ENCODE measurements at places on chromosomes 4 and X. TPM values are rescaled to one million over a fixed set of nuclear protein-coding genes. Genes with fewer than 3 reads are reported as not detected.

- H3K4me1 ChIP-seq, result no peaks in the 10 kb centered on the region
- DNase-seq, result no peak
- H3K27ac ChIP-seq, result peak overlapping the region; percentile 77
These were observed 212.7 kb upstream of the TAPT1 start for GRCh38 chr4:16438986-16439385.

DNA sequence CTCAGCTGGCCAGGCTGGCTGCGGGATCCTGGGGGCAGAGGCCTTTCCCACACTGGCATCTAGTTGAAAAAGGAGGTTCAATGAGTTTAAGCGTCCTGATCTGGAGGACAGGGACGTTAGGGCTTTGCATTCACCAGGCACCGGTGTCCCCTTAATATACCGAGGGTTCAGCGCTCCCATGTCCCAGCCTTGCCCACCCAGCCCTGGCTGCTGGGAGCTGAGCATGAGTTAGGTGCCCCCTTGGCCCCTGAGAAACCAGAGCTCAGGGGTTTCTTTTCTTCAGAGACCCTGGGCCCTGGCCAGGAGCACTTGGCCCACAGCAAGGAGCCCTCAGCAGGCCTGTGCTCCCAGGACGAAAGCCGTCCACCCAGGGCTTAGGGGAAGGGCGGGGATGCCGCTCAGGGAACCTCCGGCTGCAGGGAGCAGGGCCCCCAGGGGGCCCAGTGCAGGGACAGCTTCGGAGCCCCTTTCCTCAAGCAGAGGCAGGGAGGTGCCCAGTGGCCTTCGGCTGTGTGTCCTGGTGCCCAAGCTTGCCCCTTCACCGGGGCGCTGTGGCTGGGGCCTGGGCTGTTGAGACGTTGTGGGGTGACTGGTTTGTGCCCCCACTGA is 20.9 kb upstream of the DUSP9 start:
- no peak for DNase-seq
- no peak overlapping the region for H3K27ac ChIP-seq
- no peaks in the 10 kb centered on the region for H3K27me3 ChIP-seq
- H3K36me3 ChIP-seq, result no peaks in the 10 kb centered on the region
- H3K4me3 ChIP-seq, result no peak overlapping the region

- H3K4me1 ChIP-seq, result peaks cover 7% of the 10 kb centered on the region
- H3K27ac ChIP-seq, result no peak overlapping the region
- no peaks in the 10 kb centered on the region for H3K27me3 ChIP-seq
- no peaks in the 10 kb centered on the region for H3K36me3 ChIP-seq
- no peak overlapping the region for H3K4me3 ChIP-seq
These were observed 63.8 kb upstream of the ENPP6 start for GRCh38 chr4:184281231-184282139.

GRCh38 chr4:165312506-165312905 is 15.0 kb upstream of the MSMO1 start:
- no peaks in the 10 kb centered on the region for H3K4me1 ChIP-seq
- H3K27ac ChIP-seq, result no peak overlapping the region
- peaks cover 40% of the 10 kb centered on the region for H3K36me3 ChIP-seq
- no peaks in the 10 kb centered on the region for H3K27me3 ChIP-seq
- no peak for DNase-seq

GRCh38 chrX:97787311-97787710 is 903.6 kb downstream of the RPA4 start:
- H3K4me3 ChIP-seq, result no peak overlapping the region
- no peaks in the 10 kb centered on the region for H3K4me1 ChIP-seq
- no peak for DNase-seq
- no peak overlapping the region for H3K27ac ChIP-seq
- no peaks in the 10 kb centered on the region for H3K27me3 ChIP-seq

DNA sequence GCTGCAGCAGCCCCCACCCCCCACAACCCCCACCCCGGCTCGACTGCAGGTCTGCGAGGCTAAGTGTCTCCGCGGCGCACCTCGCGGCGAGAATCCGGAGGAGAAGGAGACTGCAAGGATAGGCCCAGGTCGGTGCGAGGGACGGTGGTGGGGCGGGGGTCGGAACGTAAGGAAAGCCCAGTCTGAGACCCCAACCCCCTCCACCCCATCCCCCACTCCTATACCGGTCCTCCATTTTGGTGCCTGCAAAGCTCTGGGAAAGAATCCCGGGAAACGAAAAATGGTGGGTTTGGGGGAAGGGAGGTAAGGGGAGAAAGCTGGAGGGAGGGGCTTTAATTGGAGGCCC is 614 bp downstream of the BEX3 start:
- no peak for DNase-seq
- peak overlapping the region; percentile 89 for H3K4me3 ChIP-seq
- no peaks in the 10 kb centered on the region for H3K36me3 ChIP-seq
- peak overlapping the region; percentile 69 for H3K27ac ChIP-seq
- peaks cover 3% of the 10 kb centered on the region for H3K4me1 ChIP-seq

DNA sequence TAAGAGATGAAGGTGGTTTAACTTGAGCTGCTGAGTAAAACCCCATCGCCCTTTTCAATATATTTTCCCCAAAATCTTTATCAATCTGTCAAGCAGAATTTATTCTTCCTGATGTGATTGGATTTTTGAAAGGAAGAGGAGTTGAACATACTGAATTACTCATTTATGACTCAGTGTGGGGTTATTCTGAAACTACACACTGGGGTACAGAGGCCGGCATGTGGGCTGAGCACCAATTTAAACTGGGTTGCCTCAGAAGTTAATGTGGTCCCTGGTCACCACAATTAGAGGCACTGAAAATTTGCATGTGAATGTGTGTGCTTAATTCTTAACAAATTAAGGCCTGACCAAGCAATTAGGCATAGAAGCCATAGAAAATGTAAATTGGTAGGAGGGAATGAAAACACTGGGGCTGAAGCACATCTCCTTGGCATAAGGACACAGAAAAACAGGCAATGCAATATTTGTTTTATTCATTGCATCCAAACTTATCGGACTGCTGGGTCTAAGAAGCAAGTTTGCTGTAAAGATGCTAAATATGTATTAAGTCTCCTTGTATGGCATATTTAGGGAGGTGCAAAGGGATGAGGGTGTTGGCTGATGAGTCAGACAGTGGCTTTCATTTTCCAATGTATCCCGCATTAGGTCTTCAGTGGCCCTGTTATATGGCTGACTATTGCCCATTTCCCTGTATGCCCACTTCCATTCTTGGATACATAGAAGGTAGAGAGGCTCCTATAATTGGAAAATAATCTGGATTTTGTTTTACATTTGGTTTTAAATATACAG is 170.9 kb downstream of the IL15 start:
- no peak for DNase-seq
- no peaks in the 10 kb centered on the region for H3K27me3 ChIP-seq
- no peaks in the 10 kb centered on the region for H3K36me3 ChIP-seq
- H3K4me1 ChIP-seq, result no peaks in the 10 kb centered on the region
- no peak overlapping the region for H3K4me3 ChIP-seq
- H3K27ac ChIP-seq, result no peak overlapping the region

- no peak for DNase-seq
- H3K4me3 ChIP-seq, result no peak overlapping the region
- H3K27ac ChIP-seq, result no peak overlapping the region
- H3K36me3 ChIP-seq, result peaks cover 100% of the 10 kb centered on the region
These were observed 29.1 kb downstream of the ANAPC4 start for GRCh38 chr4:25406081-25406692.

- H3K27me3 ChIP-seq, result no peaks in the 10 kb centered on the region
- H3K27ac ChIP-seq, result no peak overlapping the region
- no peak overlapping the region for H3K4me3 ChIP-seq
- H3K4me1 ChIP-seq, result peaks cover 10% of the 10 kb centered on the region
These were observed 2.8 kb downstream of the ERVMER34-1 start for GRCh38 chr4:52748432-52748831.

DNA sequence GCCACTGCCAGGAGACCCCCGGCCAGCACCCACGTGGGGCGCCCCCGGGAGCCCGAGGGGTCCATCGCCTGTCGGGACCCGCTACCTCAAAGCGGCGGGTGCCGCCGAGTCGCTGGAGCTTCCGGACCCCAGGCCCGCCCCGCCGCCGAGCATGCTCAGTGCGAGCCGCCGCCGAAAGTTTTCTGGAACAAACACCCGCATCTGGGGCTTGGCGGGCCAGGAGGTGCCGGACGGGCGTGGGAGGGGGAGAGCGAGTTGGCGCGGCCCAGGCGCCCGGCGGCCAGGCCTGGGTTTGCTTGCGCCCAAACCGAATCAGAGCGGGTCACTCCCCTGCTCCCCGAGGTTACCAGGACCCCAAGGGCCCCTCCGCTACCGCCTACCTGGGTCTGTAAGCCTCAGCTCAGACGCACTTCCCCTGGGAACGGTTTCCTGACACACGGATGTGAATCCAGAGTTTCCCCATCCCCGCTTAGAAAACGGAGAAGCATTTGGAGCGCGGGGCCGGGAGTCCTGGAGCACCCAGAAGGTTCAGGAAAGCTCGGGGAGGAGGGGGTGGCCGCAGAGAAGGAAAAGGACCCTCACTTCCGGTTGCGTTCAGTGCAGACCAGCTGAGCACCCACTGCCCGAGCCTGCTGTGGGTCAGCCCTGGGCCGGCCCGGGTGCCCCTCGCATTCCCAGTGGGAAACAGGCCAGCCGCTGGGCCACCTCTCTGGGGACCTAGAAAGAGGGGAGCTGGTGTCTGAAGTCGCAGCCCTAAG is at the start of gene EVC2:
EVC2 (minus strand) TSS at position 111 of the 758 bp plus-strand sequence; CDS start at position 65, 46 bp downstream.
- H3K4me3 ChIP-seq, result peak within 1 kb of the TSS; percentile 65
- no peaks in the 10 kb centered on the region for H3K36me3 ChIP-seq
- peaks cover 14% of the 10 kb centered on the region for H3K27me3 ChIP-seq
- DNase-seq, result peak; percentile 79
- peak within 1 kb of the TSS; percentile 74 for H3K27ac ChIP-seq

- H3K27ac ChIP-seq, result no peak overlapping the region
- H3K36me3 ChIP-seq, result peaks cover 19% of the 10 kb centered on the region
- no peak for DNase-seq
- no peak overlapping the region for H3K4me3 ChIP-seq
- no peaks in the 10 kb centered on the region for H3K27me3 ChIP-seq
These were observed 13.9 kb downstream of the TCEANC start for GRCh38 chrX:13666836-13667235.

GRCh38 chrX:16628946-16629595 is 20.9 kb upstream of the S100G start:
- no peaks in the 10 kb centered on the region for H3K27me3 ChIP-seq
- no peaks in the 10 kb centered on the region for H3K36me3 ChIP-seq
- H3K27ac ChIP-seq, result no peak overlapping the region
- DNase-seq, result no peak

DNA sequence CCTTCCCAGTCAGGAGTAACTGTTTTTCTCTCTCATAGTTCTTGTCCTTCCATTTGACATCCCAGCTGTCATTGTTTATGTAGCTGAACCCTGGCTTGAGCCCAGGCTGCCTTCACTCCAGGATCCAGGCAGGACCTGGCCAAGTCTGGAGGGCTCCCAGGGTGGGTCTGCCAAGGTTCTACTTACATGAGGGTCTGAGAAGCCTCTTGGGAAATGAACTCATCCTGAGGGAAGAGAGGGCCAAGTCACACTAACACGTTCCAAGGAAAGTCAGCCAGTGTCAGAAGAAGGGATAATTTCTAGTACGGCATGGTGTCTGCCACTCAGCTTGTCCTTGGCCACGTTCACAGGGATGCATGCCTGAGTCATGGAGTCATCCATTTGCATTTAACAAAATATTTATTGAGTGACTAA is 54.8 kb upstream of the SRD5A3 start:
- H3K27me3 ChIP-seq, result no peaks in the 10 kb centered on the region
- H3K27ac ChIP-seq, result no peak overlapping the region
- H3K4me3 ChIP-seq, result no peak overlapping the region
- H3K36me3 ChIP-seq, result no peaks in the 10 kb centered on the region
- DNase-seq, result no peak
- no peaks in the 10 kb centered on the region for H3K4me1 ChIP-seq

- DNase-seq, result no peak
- no peaks in the 10 kb centered on the region for H3K27me3 ChIP-seq
- H3K36me3 ChIP-seq, result no peaks in the 10 kb centered on the region
- no peak overlapping the region for H3K27ac ChIP-seq
These were observed 1841.9 kb downstream of the STIM2 start for GRCh38 chr4:28702571-28702970.

- no peak overlapping the region for H3K4me3 ChIP-seq
- no peaks in the 10 kb centered on the region for H3K36me3 ChIP-seq
- H3K27ac ChIP-seq, result no peak overlapping the region
- peaks cover 21% of the 10 kb centered on the region for H3K27me3 ChIP-seq
- no peaks in the 10 kb centered on the region for H3K4me1 ChIP-seq
These were observed 53.6 kb downstream of the PCDH19 start for GRCh38 chrX:100356351-100356896.

DNA sequence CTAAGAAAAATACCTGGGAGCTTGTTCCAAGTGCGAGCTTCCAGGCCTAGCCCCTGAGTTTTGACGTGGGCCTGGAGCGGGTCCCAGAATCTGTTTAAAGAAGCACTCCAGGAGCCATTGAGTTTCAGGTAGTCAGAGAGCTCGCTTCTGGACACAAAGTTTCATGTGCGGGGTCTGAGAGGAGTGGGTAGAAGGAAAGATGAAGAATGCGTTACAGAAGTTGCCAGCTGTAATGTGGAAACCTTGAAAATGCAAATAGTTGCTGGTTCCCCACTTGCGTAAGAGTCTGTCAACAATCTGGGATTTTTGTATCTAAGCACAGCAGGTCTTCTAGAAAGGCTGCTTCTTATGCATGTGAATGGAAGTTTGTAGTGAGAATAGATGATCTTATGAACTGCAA is 77.5 kb upstream of the CLCN4 start:
- peaks cover 4% of the 10 kb centered on the region for H3K36me3 ChIP-seq
- peaks cover 13% of the 10 kb centered on the region for H3K4me1 ChIP-seq
- DNase-seq, result no peak
- H3K4me3 ChIP-seq, result no peak overlapping the region
- H3K27me3 ChIP-seq, result no peaks in the 10 kb centered on the region
- H3K27ac ChIP-seq, result no peak overlapping the region

GRCh38 chr4:71383984-71384383 is 45.2 kb downstream of the SLC4A4 start:
- H3K36me3 ChIP-seq, result no peaks in the 10 kb centered on the region
- no peaks in the 10 kb centered on the region for H3K27me3 ChIP-seq
- H3K27ac ChIP-seq, result no peak overlapping the region
- H3K4me3 ChIP-seq, result no peak overlapping the region
- no peak for DNase-seq

DNA sequence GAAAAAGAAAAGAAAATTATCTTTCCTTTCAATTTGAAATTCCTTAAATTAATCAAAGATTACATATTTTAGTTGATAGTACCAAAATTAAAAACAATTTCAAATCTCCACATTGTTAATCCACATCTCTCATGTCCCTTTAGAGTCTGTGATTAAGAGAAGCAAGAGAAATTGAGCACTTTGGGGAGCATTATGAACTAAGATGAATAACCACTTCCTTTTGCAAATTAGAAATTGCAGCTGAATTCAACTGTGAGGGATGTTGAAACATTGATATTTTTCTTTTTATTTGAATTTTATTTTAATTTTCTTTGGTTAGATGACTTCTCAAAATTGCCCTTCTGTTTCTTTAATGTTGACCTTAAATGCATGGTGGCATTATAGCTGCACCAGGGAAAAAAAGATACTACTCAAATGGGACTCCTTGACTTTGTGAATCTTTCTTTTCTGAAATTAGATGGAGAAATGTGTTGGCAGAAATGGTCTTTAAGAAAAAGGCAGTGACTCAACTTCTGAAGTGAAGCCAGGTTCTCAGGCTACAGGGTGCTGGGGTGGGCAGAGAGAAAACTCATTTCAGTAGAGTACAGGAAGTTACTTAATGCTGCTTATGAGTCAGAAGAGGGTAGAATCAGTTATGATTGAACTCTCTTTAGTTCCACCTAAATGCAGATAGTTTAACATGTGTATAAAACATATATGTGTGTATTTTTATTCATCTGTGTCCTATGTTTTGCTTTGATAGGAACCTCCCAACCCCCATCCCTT is 92.0 kb upstream of the TNIP3 start:
- no peaks in the 10 kb centered on the region for H3K4me1 ChIP-seq
- H3K36me3 ChIP-seq, result no peaks in the 10 kb centered on the region
- no peak for DNase-seq
- no peak overlapping the region for H3K27ac ChIP-seq
- no peak overlapping the region for H3K4me3 ChIP-seq

The CT45A5 gene
- not detected for polyA plus RNA-seq

The BGN gene
- 57.9 TPM for polyA plus RNA-seq

The RNF150 gene
- 11.9 TPM for polyA plus RNA-seq

The WDR17 gene
- polyA plus RNA-seq, result 0.21 TPM

The ZNF711 gene
- 1.5 TPM for polyA plus RNA-seq

The DMP1 gene
- polyA plus RNA-seq, result not detected

All from heart left ventricle (tissue), 16 donors.